Activated T-cell treated with anti-CD3 and anti-CD28 coated beads, Interleukin-2, amount 50 U/mL, for 72 hours (primary cell): ENCODE measurements at places on chromosomes 7 and 10. TPM values are rescaled to one million over a fixed set of nuclear protein-coding genes. Genes with fewer than 3 reads are reported as not detected.
A peak's percentile ranks its signal among the peaks of the same experiment; 100 is the strongest.

The PKD2L1 gene
- total RNA-seq = 0.30 TPM

GRCh38 chr7:77269360-77270093 is 69.9 kb upstream of the FGL2 start:
- H3K4me3 ChIP-seq = no peak overlapping the region
- peaks cover 1% of the 10 kb centered on the region for H3K36me3 ChIP-seq
- H3K27ac ChIP-seq = no peak overlapping the region
- no peak for DNase-seq

GRCh38 chr7:105826143-105826542 is 50.3 kb downstream of the ATXN7L1 start:
- H3K27me3 ChIP-seq = no peaks in the 10 kb centered on the region
- H3K4me1 ChIP-seq = peaks cover 9% of the 10 kb centered on the region
- no peak for DNase-seq
- no peak overlapping the region for H3K27ac ChIP-seq
- H3K36me3 ChIP-seq = peaks cover 5% of the 10 kb centered on the region

DNA sequence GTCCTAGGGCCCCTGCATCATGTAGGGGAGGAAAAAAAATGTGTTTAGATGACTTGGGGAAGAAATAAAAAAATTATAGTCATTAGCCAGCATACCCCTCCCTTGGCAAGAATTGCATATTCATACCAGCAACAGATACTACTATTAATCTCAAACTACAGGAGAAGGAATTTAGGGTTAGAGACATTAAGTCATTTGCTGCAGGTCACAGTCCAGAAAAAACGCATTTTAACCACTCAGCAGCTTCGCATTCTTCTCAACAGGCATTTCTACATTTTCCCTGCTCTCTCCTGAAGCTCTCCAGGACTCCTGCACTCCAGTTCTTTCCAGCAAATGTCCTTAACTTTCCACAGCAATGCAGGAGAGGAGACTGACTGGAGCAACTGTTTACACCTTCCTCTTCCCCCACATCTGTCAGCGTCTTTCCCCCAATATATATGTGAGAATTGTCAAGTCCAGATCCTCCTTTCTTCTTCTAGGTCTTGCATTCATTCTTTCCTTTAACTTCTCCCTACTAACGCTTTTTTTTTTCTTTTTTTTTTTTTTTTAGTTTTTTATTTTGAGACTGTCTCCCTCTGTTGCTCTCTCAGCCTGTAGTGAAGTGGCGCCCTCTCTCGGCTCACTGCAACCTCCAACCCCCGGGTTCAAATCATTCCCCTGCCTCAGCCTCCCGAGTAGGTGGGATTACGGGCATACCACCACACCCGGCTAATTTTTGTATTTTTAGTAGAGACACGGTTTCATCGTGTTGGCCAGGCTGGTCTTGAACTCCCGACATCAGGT is 35.6 kb downstream of the PRPS1L1 start:
- DNase-seq = peak; percentile 35
- no peak overlapping the region for H3K27ac ChIP-seq
- H3K36me3 ChIP-seq = no peaks in the 10 kb centered on the region
- peaks cover 7% of the 10 kb centered on the region for H3K27me3 ChIP-seq
- no peak overlapping the region for H3K4me3 ChIP-seq
- H3K4me1 ChIP-seq = peaks cover 6% of the 10 kb centered on the region

- peaks cover 9% of the 10 kb centered on the region for H3K36me3 ChIP-seq
- peak; percentile 41 for DNase-seq
- no peaks in the 10 kb centered on the region for H3K27me3 ChIP-seq
- peak overlapping the region; percentile 78 for H3K27ac ChIP-seq
These were observed 637 bp downstream of the HSPA14 start for GRCh38 chr10:14838582-14839304.

The BCCIP gene
- 56.8 TPM for total RNA-seq

The ZNF727 gene
- 0.19 TPM for total RNA-seq

The CHRM2 gene
- total RNA-seq = not detected

The RGS10 gene
- total RNA-seq = 208 TPM

The RBM20 gene
- 0.72 TPM for total RNA-seq

DNA sequence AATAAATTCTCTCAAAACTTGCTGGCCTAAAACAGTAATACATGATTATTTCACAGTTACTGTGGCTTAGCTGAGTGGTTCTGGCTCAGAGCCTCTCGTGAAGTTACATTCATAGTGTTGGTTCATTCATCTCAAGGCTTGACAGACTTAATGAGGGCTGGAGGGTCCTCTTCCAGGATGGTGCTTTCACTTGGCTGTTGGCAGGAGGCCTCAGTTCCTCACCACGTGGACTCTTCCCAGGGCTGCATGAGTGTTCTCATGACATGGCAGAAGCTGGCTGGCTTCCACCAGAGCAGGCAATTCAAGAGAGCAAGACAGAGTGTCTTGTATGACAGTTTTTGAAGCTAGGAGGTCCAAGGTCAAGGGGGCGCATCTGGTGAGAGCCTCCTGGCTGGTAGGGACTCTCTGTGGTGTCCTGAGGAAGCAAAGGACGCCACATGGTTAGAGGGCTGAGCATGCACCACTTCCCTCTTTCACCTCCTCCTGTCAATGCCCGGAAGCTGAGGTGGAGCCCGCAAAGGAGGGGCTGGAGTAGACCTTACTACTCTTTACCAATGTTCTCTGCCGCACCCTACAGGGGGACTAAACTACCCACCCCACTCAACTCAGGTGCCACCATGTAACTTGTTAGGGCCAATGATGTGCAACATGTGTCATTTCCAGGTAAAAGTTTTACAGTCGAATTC is 58.2 kb upstream of the YAE1 start:
- no peak for DNase-seq
- H3K4me3 ChIP-seq = no peak overlapping the region
- H3K27ac ChIP-seq = no peak overlapping the region
- H3K4me1 ChIP-seq = peaks cover 38% of the 10 kb centered on the region

DNA sequence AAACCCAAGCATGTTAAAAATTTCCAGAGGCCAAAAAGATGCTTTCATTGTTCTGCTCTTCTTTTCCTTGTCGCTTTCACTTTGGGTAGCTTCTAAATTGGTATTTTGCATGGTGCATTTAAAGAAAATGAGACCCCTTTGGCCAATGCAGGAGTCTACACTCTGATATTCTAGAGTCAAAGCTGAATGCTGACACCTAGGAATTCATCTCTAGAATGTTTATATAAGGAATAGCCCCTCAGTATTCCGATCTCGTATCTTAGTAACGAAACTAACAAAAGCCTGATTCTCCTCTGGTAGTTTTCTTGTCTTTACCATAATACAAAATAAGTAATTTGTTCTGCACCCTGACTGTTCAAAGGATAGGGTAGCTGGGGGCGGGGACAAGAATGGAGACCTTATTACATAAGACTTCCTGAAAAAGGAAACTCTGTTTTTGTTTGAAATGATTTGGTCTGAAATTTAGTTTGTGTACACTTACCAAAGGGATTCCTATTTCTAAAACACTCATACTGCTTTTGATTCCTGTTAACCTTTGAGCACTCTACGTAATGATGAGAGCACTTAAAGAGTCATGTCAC is 17.1 kb downstream of the IKZF1 start:
- no peak for DNase-seq
- H3K4me1 ChIP-seq = peaks cover 97% of the 10 kb centered on the region
- H3K27ac ChIP-seq = peak overlapping the region; percentile 99
- H3K36me3 ChIP-seq = peaks cover 25% of the 10 kb centered on the region
- H3K27me3 ChIP-seq = no peaks in the 10 kb centered on the region
- H3K4me3 ChIP-seq = peak overlapping the region; percentile 95

The ZNF488 gene
- 0.46 TPM for total RNA-seq

- no peaks in the 10 kb centered on the region for H3K36me3 ChIP-seq
- DNase-seq = no peak
- no peaks in the 10 kb centered on the region for H3K27me3 ChIP-seq
- peak overlapping the region; percentile 4 for H3K27ac ChIP-seq
These were observed 32.3 kb downstream of the REEP3 start for GRCh38 chr10:63553473-63553872.

DNA sequence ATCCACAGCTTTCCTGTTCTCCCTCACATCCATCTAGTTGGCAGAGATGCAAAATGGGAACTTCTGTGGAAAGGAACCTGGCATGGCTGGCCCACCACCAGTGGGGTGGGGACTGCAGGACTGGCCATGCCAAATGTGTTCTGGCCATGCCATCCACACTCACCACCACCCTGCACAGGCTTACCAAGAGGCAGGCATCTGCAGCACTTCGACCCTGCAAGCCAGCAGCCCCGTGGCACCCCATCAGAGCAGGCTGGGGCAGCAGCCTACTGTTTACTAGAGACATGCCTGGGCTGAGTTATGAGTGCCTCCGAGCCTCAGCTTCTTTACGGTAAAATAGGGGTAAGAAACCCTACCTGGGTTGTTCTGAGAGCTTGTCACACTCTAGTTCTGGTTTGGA is 313.1 kb downstream of the PLXNA4 start:
- no peak for DNase-seq
- no peaks in the 10 kb centered on the region for H3K36me3 ChIP-seq
- no peak overlapping the region for H3K4me3 ChIP-seq
- peaks cover 13% of the 10 kb centered on the region for H3K27me3 ChIP-seq
- no peaks in the 10 kb centered on the region for H3K4me1 ChIP-seq
- H3K27ac ChIP-seq = no peak overlapping the region

The ARMH3 gene
- total RNA-seq = 20.1 TPM

DNA sequence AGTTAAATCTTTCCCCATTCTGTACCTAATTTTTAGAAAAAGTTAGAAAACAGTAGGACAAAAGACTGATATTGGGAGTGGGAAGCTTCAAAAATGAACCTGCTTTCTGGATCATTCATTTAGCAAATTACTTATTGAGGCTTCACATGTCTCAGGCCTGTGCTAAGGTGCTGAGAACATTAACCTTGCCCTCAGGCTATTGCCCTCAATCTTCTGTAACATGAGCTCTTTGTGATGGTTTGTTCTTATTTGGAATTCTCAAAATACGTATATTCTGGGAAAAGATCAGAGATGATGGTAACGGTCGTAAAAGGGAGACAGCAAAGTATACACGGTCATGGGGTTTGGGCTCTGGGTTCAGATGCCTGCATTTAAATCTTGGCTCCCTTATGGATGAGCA is 39.5 kb upstream of the PRKG1 start:
- no peaks in the 10 kb centered on the region for H3K27me3 ChIP-seq
- H3K4me3 ChIP-seq = no peak overlapping the region
- no peaks in the 10 kb centered on the region for H3K4me1 ChIP-seq

DNA sequence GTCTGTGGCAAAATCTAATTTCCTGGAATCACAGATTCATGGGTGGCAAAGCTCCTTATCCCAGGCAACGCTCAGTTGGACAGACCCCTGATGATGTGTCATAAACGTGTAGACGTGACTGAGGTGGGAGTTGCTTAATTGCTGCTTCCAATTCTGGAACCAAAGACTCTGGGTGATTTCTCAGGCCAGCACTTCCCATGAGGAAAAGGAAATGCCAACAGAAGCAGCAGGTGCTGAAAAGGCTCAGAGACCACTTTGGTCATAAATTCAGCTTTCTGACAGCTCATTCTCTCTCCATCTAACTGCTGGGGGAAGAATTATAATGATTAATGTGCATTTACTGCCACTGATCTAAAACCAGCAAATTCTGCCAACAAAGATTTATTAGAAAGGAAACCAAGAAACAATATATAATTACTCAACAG is 88.7 kb downstream of the OSBPL3 start:
- no peak for DNase-seq
- H3K4me1 ChIP-seq = peaks cover 30% of the 10 kb centered on the region
- H3K4me3 ChIP-seq = no peak overlapping the region
- no peaks in the 10 kb centered on the region for H3K27me3 ChIP-seq
- peaks cover 2% of the 10 kb centered on the region for H3K36me3 ChIP-seq

The ASAH2B gene
- 11.1 TPM for total RNA-seq

The RBP3 gene
- not detected for total RNA-seq

GRCh38 chr7:117809958-117810357 is 63.3 kb downstream of the CTTNBP2 start:
- no peak overlapping the region for H3K4me3 ChIP-seq
- no peaks in the 10 kb centered on the region for H3K27me3 ChIP-seq
- no peak for DNase-seq

GRCh38 chr10:49223205-49223604 is 35.0 kb upstream of the TMEM273 start:
- no peak for DNase-seq
- H3K4me1 ChIP-seq = no peaks in the 10 kb centered on the region
- H3K36me3 ChIP-seq = no peaks in the 10 kb centered on the region
- H3K27ac ChIP-seq = no peak overlapping the region
- peaks cover 23% of the 10 kb centered on the region for H3K27me3 ChIP-seq
- H3K4me3 ChIP-seq = no peak overlapping the region

DNA sequence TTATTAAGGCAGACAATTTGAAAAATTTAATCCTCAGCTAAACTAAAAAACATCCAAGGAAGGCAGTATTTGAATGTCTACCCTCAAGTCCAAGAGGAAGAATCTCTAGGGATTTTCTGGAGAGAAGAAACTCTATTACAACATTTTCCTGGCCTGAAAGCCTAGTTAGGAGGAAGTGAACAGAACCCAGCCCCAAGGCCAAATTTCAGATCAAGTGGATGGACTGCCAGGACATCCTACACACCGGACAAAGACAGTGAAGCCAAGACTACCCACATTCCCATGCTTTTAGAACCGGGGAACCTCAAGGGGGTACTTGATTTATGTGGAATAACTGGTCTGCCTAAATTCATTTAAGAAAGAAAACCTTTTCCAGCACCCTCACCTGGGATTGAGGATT is 108.9 kb upstream of the MEOX2 start:
- H3K27ac ChIP-seq = no peak overlapping the region
- H3K36me3 ChIP-seq = no peaks in the 10 kb centered on the region
- DNase-seq = no peak
- no peak overlapping the region for H3K4me3 ChIP-seq
- H3K27me3 ChIP-seq = no peaks in the 10 kb centered on the region

DNA sequence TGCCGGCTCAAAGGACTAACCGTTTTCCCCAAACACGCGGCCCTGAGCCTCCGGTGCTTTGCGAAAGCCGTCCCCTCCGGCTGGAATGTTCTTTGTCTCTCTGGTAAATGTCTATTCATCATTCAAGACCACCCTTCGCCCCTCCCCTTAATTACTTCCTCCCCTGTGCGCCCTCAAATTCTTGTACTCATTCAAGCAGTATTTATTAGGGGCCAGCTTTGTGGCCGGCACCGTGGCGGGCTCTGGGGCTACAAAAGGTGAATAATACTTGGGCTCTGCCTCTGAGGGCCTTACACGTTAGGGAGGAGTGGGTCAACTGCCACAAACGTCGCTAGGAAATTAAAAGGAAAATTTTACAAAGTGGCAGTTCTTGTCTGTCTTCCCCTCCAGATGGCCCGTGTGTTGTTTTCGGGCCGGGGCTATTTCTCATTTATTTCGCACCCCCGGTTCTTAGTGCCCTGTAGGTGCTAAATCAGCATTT is 1.5 kb upstream of the MEST start:
- H3K36me3 ChIP-seq = no peaks in the 10 kb centered on the region
- peaks cover 67% of the 10 kb centered on the region for H3K27me3 ChIP-seq
- peaks cover 37% of the 10 kb centered on the region for H3K4me1 ChIP-seq
- H3K4me3 ChIP-seq = no peak overlapping the region
- DNase-seq = no peak

The GNAT3 gene
- not detected for total RNA-seq

The FAM180A gene
- total RNA-seq = not detected
